ENCODE measurements at places on chromosomes 11 and 22.

GRCh38 chr11:19874266-19874665, 161.6 kb downstream of the NAV2 start:
- DNase-seq = no peak

DNA sequence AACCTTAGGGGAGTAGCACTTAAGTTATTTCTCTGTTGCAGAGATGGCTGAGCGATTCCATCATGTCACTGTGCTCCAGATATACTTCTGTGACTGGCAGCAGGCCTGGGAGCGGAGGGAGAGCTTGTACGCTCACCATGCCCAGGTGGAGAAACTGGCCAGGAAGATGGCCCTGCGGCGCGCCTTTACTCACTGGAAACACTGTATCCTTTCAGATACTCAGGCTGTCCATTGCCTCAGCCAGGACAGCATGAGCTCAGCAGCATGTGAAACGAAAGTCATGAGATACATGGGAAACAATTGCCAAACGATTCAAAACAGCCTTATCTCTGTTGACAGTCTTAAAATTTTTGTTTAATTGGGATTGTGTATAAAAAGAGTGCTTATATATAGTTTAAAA, 78.9 kb downstream of the SFI1 start:
- DNase-seq = no peak

DNA sequence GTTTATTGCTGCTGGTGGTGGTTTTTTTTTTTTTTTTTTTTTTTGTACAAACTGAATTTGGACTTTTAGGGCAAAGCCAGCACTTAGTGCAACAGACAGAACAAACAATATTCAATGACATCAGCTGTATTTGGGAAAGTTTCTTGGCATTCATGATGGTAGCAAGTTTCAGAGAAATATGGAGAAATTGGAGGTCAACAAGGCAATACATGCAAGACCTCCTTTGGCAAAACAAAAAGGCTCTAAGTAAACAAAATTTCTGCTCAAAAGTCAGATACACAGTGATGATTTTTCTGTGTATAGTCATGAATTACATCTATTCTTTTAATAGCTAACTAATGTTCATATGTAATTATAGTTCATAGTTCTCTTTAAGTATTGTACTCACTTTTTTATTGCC, 612.5 kb upstream of the LUZP2 start:
- no peak for DNase-seq

- no peak for DNase-seq
These were observed 14.9 kb downstream of the PPM1F start for GRCh38 chr22:21937821-21938070.

DNA sequence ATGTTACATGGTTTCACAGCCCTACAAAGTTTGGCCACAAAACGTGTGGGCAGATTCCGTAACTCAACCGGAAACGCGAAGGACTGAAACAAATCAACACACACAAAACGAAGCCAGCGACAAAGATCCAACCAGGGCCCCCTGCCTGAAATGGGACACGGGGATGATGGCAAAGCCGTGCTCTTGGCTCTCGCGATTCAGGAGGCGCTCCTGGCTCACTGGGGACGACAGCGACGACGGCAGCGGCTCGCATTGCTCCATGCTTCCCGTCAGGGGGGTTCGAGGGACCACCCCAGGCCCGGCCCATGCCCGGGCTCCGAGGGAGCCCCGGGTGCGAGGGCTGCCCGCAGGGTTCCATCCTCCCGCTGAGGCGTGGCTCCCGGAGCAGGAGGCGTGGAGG, 4786.8 kb upstream of the OR11H1 start:
- DNase-seq = no peak

GRCh38 chr22:20224917-20225692, 43.0 kb downstream of the RTN4R start:
- no peak for DNase-seq

DNA sequence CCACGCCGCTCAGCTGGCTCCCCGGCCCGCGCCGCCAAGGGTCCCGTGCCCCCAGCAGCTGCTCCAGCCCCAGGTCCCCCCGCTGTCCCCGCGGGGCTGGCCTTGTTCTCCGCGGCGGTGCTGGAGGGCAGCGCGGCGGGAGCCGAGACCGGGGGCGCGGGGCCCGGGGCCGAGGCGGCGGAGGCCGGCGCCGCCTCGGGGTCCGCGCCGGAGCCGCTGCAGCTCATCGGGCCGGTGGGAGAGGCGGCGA, 128 bp downstream of the TAF10 start:
- DNase-seq = no peak

- no peak for DNase-seq
These were observed 41.8 kb downstream of the MMP20 start for GRCh38 chr11:102583141-102583873.

DNA sequence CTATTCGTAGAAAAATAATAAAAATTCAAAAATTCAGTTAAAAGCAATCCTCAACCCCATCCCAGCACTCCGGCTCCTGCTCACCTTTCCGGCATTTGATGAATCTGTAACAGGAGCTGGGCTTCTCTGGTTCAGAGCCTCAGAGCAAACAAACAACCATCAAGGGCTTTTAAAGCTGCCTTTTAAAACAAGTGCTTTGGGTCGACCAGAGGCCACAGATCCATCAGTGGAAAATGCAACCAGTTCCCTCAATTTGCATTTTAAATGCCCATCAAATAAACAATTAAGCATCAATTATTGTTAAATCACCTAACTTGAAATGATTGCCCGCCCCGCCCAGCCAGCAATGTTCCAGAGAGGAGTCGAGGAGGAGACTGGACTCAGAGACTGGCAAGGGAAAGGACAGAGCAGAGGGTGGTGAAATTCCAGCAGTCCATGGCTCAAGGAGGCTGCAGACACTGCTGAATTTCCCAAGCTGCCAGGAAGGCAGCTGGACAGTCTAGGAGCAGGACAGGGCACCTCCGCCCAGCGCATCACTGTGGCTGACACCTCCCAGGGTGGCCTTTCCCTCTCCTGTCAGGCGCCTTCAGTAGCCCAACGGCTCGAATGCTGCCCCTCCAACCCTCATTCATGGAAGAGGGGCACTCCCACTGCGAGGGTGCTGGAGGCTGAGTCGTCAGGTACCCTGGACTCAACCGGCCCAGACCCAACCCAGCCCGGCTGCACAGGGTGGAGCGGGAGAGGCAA, 7.5 kb downstream of the FXYD6 start:
- DNase-seq = no peak

DNA sequence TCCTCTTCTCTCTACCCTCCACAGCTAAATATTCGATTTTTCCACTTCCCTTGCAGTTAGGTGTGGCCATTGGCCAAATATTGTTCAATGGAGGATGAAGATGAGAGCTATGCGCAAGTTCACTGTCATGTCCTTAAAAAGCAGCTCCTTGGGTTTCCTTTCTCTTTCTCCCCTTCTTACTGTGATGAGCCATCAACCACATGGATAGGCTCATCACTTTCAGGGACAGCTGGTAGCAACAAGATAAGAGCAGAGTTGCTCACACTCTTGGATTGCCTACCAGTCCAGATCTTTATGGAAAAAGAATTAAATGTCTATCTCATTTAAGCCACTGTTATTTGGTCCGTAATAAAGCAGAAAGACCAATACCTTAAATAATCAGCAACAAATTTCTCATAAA, 377.0 kb downstream of the DDX10 start:
- DNase-seq = no peak

DNA sequence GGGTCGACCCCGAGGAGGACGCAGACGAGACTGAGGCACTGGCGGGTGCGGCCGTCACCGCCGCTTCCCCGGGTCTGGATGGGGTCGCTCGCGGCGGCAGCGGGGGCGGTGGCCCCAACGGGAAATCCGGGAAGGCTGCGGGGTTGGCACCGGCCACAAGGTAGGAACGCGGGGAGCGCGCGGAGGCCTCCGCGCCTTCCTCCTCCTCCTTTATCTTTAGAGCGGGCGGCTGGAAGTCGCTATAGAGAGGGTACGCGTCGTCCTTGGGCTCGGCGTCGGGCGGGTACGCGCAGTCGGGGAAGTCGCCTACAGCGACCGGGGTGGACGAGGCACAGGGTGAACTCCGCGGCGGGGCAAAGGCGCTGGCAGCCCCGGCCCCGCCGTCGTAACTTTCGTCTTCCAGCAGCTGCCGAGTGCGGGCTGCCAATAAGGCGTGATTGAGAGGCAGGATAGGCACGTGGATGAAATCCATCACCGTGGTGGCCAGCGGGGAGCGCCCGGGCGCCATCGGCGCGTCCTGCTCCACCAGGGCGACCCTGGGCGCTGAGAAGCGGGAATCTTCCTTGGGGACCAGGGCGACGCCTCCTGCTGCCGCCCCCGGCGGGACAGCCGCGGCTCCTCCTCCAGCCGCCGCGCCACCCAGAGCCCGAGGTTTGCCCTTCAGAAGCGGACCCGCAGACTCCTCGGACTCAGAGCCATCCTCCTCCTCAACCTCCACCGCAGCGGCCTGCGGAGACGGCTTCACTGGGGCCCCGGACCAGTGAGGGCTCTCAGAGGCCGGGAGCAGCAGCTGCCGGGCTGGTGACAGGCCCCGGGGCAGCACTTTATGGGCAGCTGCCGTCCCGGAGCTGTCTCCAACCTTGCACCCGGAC, 1.7 kb downstream of the PGR start:
- peak; percentile 19 for DNase-seq

GRCh38 chr11:8566613-8567210, 27.3 kb downstream of the STK33 start:
- peak; percentile 63 for DNase-seq

- no peak for DNase-seq
These were observed 39.6 kb upstream of the CTSC start for GRCh38 chr11:88377144-88377543.

DNA sequence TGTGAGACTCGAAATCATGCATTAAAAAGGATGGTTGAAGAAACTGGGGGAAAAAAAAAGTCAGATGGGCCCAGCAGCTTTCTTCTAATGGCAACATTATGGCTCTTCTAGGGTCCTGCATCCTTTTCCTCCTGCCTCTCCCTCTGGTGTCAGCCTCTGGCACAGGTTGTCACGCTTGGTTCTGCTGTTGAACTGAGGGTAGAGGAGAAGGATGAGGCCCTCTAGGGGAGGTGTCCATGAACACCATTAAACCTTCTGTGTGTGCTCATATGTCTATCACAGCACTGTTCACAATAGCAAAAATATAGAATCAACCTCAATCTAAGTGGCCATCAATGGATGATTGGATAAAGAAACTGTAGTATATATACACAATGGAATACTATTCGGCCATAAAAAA, 36.0 kb downstream of the BUD13 start:
- no peak for DNase-seq

DNA sequence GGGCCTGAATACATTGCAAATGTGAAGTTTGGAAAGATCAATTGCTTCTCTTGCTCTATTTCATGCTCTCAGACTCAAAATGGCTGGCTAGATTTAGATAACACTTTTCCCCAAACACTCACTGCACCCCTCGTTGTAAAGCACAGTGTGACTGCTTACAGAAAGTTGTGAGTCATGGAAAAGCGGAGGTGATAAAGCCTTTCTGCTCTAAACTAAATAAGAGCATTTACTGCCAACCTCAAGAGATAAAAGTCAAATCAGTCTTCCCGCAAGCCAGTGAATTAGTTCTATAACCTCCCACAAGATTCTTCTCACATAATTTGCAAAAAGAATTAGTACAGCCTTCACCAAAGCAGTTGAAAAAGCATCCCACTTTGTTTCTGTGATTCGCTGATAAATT, 168.7 kb downstream of the WT1 start:
- DNase-seq = peak; percentile 44

GRCh38 chr11:119320776-119321524, 4.0 kb upstream of the MCAM start:
- peak; percentile 67 for DNase-seq

DNA sequence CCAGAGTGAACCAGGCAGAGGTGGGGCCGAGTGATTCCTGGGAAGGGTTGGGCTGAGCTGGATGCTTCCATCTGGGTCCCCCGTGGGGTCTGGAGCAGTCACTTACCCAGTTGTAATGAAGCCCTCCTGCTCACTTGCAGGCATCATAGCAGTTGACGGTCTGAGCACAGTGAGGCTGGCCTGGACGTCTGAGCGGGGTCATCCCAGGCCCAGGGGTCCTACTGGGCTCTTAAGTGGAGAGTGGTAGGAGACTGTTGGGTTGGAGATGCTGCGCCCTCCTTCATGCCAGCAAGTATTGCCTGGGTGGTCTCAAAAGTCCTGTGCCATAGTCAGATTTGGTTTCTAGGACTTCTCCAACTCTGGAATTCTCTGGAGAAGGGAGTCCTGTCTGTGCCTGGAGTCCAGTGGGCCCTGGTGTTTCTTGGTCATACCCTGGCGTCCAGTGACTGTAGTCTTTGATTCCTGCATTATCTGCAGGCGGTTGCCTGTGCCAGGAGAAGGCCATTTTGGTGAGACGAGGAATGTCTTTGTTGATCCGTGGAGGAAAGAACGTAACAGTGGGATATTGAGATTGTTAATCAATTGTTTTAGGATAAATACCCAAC, 82.3 kb downstream of the TBC1D22A start:
- DNase-seq = no peak

GRCh38 chr11:19742588-19743292, 30.1 kb downstream of the NAV2 start:
- peak; percentile 88 for DNase-seq

DNA sequence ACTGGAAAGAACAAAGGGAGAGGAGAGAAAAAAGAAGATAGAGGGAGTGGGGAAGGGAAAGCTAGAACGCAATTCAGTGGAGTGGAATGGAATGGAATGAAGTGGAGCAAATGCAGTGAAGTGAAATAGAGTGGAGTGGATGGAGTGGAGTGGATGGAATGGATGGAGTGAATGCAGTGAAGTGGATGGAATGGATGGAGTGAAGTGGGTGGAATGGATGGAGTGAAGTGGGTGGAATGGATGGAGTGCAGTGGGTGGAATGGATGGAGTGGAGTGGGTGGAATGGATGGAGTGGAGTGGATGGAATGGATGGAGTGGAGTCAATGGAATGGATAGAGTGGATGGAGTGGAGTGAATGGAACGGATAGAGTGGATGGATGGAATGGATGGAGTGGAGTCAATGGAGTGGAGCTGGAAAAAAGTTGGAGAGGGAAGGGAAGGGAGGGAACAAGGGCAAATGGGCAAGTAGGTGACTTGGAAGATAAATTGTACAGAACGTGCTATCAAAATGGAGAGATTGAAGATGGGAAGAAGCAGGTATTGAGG, 13.9 kb downstream of the IFITM10 start:
- DNase-seq = no peak

DNA sequence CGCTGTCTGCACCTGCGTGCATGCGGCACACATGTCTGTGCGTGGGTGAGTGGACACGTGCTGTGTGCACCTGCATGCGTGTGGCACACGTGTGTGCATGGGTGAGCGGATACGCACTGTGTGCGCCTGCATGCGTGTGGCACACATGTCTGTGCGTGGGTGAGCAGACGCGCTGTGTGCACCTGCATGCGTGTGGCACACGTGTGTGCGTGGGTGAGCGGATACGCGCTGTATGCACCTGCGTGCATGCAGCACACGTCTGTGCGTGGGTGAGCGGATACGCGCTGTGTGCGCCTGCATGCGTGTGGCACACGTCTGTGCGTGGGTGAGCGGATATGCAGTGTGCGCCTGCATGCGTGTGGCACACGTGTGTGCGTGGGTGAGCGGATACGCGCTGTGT, 27.1 kb upstream of the ACR start:
- no peak for DNase-seq
